OCI-LY7 (cell line): ENCODE measurements at places on chromosomes 2 and 18. TPM values are rescaled to one million over a fixed set of nuclear protein-coding genes. Genes with fewer than 3 reads are reported as not detected.

Gene COLEC12
- not detected in 2 replicates for total RNA-seq

Gene RIT2
- not detected in 2 replicates for total RNA-seq

Gene LRRC30
- total RNA-seq, result not detected in 2 replicates

Gene LAMA3
- total RNA-seq, result 1.2 and 1.6 TPM in 2 replicates

Gene LIMS4
- total RNA-seq, result 0.57 and 1.2 TPM in 2 replicates

Gene FLACC1
- total RNA-seq, result 0.85 and 1.2 TPM in 2 replicates

Gene VRK2
- total RNA-seq, result 22.7 and 24.7 TPM in 2 replicates

Gene C2orf81
- 20.7 and 22.5 TPM in 2 replicates for total RNA-seq

Gene APCDD1
- total RNA-seq, result not detected in 2 replicates

Gene CIB4
- total RNA-seq, result not detected in 2 replicates

Gene EVA1A
- total RNA-seq, result not detected in 2 replicates

Gene KCNJ13
- not detected in 2 replicates for total RNA-seq

Gene CREG2
- total RNA-seq, result not detected in 2 replicates

Gene SLC9A4
- total RNA-seq, result 0.10 and 0.22 TPM in 2 replicates

Gene WIPF1
- 183 and 192 TPM in 2 replicates for total RNA-seq

Gene ABCG5
- not detected in 2 replicates for total RNA-seq

Gene TSPYL6
- total RNA-seq, result not detected in 2 replicates

Gene IL1F10
- not detected in 2 replicates for total RNA-seq

Gene ANKRD44
- 69.4 and 86.6 TPM in 2 replicates for total RNA-seq

Gene MAP3K20
- 17.3 and 17.9 TPM in 2 replicates for total RNA-seq

Gene CFAP210
- not detected in 2 replicates for total RNA-seq

Gene M1AP
- not detected in 2 replicates for total RNA-seq

Gene ARHGEF4
- total RNA-seq, result 1.3 and 1.7 TPM in 2 replicates

Gene GPR35
- total RNA-seq, result 1.4 and 2.4 TPM in 2 replicates

Gene OR6B2
- total RNA-seq, result not detected in 2 replicates
